ENCODE measurements at places on chromosomes 4 and X. TPM values are rescaled to one million over a fixed set of nuclear protein-coding genes. Genes with fewer than 3 reads are reported as not detected.

The JCHAIN gene
- total RNA-seq: 1,325 TPM

The HSFX4 gene
- total RNA-seq: not detected

The TMPRSS11F gene
- not detected for total RNA-seq

The TLR10 gene
- total RNA-seq: 19.5 TPM

- no peak for DNase-seq
These were observed 276.3 kb downstream of the DCTD start for GRCh38 chr4:182640932-182641331.

GRCh38 chr4:5710961-5711478 is at the start of gene EVC:
Gene EVC, plus strand, starts transcription at chr4:5711201. Its CDS starts 180 bp downstream, at chr4:5711381.
- no peak for DNase-seq

GRCh38 chr4:125389713-125390112 is 75.0 kb downstream of the FAT4 start:
- DNase-seq: no peak

GRCh38 chrX:9188117-9188516 is 154.2 kb upstream of the FAM9B start:
- DNase-seq: no peak

DNA sequence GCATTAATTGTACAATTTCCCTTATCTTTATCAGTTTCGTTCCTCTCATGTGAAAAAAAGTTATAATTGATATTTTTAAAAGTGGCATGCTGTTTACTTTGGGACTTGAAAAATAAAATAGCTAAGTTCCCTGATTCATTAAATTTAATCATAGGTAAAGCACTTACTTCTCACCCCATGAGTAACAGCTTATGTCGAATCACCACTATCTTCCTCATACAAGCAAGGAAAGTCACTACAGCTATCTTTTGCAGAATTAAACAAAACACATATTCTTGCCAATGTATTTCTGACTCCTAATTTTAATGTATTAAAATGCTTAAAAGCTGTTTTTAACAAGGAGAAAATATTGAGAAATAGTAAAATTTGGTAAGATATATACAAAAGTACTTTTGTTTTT is 832.4 kb upstream of the PCDH10 start:
- DNase-seq: no peak

GRCh38 chr4:15003401-15003890 is 1.2 kb downstream of the CPEB2 start:
- peak; percentile 75 for DNase-seq

Data from OCI-LY7 (cell line).